SK-N-DZ (cell line): ENCODE measurements at places on chromosomes 16 and 17.
A peak's percentile ranks its signal among the peaks of the same experiment; 100 is the strongest.

- DNase-seq = no peak
These were observed 182.8 kb upstream of the ELAC2 start for GRCh38 chr17:13200671-13201070.

DNA sequence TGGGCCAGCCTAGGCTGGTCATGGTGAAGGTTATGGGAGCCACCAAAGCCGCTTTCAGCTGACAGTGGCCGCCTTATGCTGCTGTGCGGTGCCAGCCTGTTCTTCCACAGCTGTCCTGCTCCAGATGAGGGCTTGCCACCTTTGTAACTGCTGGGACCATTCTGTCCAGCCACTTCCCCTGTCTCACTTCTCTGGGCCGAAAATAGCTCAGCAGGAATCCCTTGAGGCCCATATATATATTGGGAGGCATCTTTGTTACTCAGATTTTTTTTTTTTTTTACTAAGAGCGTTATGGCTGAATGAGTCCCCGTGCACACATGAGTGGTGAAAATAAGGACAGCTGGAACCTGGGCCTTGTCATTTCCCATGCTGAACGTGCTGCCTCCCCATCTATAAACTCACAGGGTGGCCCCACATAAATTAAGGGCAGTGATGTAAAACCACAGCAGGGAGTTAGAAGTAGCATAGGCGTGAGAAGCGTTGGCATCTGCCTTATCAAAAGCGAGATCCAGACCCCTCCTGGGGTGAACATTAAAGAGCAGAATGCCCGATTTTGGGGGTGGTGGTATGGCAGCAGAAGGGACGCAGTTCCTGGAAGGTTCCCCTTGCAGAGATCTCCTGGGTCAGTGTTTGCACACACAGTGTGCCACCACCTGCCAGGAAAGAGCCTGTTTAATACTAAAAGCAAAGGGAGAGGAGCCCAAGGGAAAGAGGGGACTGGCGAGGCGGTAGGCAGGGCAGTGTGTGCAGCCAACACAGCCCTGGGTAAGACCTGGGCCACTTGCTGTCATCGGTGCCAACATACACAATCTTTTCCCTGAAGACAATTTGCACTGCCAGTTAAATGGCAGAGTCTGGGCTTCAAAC, 57.8 kb downstream of the USP43 start:
- DNase-seq = no peak

DNA sequence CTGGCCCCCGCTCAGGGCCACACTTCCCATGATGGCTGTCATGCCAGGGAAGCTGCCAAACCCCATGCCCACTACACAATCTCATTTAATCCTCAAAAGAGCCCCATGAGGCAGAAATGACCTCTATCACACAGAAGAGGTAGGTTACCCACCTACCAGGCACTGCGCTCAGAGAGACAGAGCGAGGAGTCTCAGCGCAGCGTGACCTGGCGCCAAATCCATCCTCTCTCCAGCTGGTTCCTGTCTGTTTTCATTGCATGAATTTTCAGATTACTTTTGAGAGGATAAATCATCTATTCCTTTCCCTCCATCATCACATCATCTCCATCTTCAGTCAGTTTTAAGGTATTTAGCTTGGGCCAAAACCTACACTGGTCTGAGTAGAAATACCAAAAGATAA, 101.5 kb upstream of the DNAH17 start:
- no peak for DNase-seq

- DNase-seq = no peak
These were observed 8.2 kb downstream of the MIEN1 start for GRCh38 chr17:39722104-39722503.

DNA sequence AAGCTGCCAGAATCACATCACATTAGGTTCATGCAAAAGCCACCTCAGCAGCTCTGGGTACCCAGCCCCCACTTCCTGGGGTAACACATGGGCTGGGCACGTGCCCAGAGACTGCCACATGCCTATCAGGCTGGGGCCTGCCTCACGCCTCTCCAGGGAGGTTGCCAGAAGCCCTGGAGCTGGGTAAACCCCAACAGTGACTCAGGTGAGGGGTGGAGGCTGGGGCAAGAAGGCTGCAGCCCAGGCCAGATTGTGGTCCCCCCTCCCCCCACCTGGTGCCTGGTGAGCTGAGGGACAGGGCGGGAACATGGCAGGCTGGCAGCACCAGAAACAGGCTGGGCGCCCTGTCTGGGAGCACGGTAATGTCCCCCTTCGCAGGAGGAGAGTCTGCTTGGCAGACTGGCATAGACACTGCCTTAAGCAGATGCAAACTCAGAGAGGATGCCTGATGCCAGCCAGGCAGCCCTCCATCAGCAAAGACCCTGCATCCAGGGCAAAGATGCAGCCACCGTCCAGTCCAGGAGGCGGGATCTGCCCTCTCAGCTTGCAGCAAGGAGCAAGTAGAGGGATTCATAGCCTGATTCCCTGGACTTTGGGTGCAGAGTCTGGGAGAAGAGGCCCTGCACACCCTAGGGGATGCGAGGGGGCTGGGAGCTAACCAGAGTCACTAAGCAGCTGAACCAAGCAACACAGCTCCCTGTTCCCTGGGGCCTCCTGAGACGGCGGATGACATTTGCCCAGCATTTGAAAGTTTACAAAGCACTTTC, 28.8 kb downstream of the NGFR start:
- DNase-seq = no peak

DNA sequence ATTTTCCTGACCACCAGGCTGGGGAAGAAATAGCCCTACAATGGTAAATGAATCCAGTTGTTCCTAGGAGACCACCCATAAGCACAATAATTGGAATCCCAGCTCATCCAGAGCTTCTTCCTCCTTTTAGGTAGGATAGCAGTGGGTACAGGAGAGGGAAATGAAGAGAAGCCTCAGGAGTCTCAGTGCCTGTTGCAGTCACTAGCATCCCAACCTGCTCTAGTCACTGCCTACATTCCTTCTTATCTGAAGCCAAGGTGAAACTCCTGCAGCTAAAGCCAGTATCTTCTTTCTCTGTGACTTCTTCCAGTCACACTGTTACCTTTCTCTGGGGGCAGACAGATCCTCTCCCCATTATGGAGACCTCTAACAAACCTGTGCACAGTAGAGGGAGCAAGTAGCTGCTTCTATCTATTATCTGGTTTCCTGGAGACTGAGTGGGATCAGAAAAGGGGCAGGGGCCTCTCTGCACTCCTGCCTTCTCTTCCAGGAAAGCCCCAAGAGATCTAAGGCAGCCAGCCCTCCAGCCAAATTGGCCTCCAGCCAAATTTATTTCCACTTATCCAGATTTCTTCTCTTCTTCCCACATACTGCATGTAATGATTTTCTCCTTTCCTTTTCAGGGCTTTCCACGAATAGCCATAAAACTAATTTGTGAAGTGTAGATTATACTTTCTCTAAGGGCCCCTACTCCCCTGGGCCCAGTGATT, 85.5 kb downstream of the SSH2 start:
- DNase-seq = peak; percentile 64

GRCh38 chr16:19829844-19830692, 54.6 kb downstream of the GPRC5B start:
- DNase-seq = peak; percentile 32

DNA sequence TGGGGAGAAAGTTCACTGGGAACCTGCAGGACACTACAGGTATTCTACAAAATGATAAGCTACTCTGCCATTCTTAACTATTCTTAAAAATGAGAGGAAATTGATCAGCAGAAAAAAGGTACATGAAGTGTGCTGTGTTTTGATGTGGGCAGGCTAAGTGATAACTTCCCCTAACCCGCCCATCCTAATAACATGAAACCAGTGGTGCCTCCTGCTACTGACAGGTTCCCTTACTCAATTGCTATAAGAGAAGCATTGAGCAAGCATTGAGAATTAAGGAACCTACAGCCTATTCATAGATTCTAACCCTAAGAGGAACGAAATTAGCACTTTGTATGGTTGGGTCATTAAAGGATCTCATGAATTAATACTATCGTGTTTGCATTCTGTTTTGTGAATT, 18.9 kb downstream of the XYLT1 start:
- DNase-seq = no peak

GRCh38 chr16:48846277-48846676, 236.3 kb upstream of the N4BP1 start:
- DNase-seq = no peak

DNA sequence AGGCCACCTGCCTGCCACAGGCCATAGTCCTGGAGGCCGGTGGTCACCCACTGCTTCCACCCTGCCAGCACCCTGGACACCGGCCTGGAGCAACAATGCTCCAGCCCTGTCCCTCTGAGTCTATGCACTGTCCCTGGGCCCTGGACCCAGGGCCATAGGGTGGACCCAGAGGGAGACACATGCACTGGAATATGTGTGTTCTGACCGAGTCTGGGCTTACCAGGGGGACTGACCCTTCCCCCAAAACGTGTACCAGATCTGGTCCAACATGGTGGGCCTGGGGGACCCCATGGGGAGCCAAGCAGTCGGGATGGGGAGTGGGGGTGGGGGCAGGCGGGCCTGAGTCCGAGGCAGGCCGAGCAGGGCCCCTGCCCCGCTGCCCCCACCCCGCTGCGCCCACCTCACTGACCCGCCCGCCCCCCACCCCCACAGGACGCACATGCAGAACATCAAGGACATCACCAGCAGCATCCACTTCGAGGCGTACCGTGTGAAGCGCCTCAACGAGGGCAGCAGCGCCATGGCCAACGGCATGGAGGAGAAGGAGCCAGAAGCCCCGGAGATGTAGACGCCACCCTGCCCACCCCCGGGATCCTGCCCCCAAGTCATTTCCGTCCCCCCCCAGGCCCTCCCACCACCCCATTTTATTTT, 357.4 kb downstream of the SEC14L1 start:
- DNase-seq = no peak

- no peak for DNase-seq
These were observed 10.4 kb downstream of the SLC25A10 start for GRCh38 chr17:81722184-81723120.

DNA sequence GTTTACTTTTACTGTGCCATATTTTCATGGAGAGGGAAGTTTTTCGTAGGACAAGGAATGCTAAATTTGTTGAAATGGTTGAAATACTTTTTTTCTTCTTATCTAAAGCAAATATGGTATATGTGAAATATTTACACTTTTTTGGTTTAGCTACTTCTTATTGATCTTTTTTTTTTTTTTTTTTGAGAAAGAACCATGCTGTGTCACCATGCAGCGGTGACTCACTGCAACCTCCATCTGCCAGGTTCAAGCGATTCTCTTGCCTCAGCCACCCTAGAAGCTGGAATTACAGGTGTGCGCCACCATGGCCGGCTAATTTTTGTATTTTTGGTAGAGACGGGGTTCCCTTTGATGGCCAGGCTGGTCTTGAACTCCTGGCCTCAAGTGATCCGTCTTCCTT, 100.5 kb downstream of the FTO start:
- no peak for DNase-seq

GRCh38 chr16:24700549-24701392, 28.7 kb upstream of the TNRC6A start:
- no peak for DNase-seq

DNA sequence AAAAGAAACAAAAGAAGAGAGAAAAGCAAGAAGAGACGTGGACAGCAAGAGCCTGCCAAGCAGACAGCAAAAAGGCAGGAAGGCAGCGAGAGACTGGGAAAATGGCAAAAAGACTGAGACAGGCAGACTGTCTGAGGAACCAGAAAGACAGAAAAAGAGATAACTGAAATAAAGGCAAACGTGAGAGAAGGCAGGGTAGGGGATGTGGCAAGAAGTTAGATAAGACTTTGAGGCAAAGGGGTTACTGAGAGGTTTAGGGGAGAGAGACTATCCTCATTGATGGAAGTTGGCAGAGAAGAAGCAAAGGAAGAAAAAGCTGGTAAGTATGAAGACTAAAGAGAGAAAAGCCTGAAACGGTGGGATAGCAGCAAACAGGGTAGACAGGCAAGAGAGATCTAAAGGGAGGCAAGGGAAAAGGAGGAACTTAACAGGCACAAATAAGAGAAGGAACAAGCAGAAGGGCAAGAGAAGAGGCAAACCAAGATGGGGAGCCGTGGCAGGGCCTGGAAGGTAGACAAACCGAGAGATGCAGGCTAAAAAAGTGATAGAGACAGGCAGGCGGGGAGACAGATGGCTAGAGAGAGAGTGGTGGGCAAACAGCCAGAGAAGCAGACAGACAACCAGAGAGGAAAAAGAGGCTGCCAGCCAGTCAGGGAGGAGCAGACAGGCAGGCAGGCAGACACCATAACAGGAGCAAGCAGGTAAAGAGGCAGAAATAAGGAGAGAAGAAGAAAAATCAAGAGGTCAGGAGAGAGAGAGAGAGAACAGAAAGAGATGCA, 7.1 kb upstream of the CHD3 start:
- DNase-seq = no peak

- no peak for DNase-seq
These were observed 73.9 kb upstream of the KIFC3 start for GRCh38 chr16:57876210-57876609.
